Stimulated activated CD4-positive, alpha-beta T cell treated with anti-CD3 and anti-CD28 coated beads, Interleukin-4, amount 100 ng/mL, for 48 hours (primary cell): ENCODE measurements at places on chromosomes 13 and 19.

DNA sequence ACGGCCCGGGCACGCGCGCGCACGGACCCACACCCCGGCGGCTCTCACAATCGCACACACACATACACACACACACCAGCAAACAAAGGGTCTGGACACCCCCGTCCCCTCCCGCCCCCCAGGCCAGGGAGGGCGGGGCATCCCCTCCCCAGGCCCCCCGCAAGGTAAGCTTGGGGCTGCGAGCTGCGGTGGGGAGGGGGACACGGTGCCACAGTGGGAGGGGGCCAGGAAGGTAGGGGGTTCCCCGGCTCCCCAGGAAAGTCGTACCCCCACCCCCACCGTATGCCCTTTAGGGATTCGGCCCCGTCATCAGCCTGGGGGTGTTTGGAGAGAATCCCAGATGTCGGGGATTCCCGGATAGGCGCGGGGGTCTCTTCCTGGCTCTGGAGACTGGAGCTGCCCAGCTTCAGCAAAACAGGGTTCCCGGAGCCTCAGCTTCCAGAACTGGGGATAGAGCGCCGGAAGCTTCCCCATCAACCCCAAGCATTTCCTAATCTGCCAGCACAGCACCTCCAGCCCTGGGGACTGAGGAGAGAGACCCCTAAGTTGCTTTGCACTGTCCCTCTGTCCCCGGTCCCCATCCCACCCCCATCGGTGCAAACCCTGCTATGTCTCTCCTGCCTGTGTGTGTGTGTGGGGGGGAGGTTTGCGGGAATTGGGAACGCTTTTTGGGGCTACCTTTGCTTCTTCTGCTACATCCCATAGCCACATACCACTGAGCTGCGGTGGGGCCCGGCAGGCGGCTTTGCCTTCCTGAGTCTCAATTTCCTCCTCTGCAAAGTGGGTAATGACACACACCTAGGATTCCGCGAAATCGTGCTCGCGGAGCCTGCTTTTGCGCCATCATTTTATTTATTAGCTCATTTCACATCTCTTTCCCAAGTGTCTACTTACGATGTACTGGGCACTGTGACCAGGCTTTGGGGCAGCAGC lies 1.8 kb upstream of the CDC37 start:
- DNase-seq: no peak

- DNase-seq: no peak
Observed at GRCh38 chr19:58407658-58408151, 744 bp upstream of the ZNF584 start.

GRCh38 chr13:111961236-111961635 lies 105.7 kb upstream of the SOX1 start:
- DNase-seq: no peak

DNA sequence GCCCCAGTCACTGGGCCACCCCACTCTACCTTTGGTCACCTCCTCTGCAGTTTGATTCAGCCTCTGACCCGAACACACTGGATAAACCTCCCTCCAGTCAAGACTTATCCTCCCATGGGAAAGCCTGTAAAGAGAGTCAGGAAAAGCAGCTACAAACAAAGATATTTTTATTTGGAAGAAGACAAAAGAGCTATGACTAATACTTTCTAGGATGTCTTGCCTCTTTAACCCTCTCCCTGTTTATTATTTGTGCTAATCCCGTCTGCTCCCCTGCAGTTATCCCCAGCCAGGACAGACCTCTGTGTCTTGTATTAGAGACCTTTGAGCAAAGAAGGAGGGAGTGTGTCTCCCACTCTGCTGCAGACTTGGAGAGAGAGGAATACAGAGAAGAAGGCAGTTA lies 178.3 kb downstream of the EFNB2 start:
- DNase-seq: no peak

GRCh38 chr13:33174491-33174890 lies 111.1 kb downstream of the STARD13 start:
- DNase-seq: no peak
